Stimulated activated CD8-positive, alpha-beta memory T cell treated with anti-CD3 and anti-CD28 coated beads, Interleukin-4, amount 100 ng/mL, for 1 hour (primary cell): ENCODE measurements at places on chromosomes 4 and X.

- no peak for DNase-seq
Observed at GRCh38 chrX:137245183-137245582, 211.4 kb upstream of the GPR101 start.

- no peak for DNase-seq
Observed at GRCh38 chr4:7960790-7961655, 21.4 kb upstream of the AFAP1 start.

GRCh38 chrX:124240422-124240821 is 92.0 kb upstream of the TEX13D start:
- no peak for DNase-seq

- DNase-seq, result no peak
Observed at GRCh38 chr4:155658681-155659064, 8.0 kb upstream of the GUCY1A1 start.

DNA sequence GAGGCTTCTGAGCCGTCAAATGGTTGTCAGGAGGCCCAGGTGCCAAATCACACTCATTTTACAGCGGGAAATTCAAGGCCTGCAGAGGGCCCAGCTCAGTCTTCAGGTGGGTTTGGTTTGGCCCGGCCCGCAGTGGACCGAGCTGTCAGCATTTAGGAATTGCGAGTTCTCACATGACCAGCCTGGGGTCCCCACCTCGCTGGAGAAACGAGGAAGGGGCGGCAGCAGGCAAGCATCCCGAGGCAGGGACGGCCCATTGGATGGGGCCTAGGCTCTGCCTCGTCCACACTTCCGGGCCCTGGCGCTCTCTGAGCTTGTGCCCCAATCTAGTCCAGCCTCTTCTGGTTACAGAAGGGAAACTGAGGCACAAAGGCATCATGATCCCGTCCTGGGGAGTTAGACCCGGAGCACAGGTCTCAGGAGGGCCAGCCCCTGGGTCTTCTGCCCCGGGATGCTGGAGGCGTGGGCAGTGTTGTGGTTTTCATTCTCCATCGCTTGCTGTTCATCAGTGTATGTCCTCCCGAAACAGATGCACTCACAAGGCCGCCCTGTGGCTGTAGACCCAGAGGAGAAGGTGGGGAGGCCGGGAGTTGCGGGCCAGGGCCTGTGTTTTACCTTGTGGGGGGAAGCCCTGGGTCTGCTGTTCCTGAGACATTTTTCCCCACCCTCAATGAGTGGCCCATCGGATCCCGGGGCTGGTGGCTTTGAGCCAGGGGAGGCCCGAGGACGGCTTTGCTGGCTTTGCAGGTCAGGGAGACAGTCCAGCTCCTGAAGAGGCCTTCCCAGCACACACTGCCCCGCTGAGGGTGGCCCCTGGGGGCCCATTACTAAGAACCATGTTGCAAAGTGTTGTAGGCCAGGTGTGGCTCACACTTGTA is 8.9 kb downstream of the PSAPL1 start:
- DNase-seq, result no peak

GRCh38 chr4:19523964-19524363 is 727.7 kb upstream of the SLIT2 start:
- DNase-seq, result no peak

- DNase-seq, result no peak
Observed at GRCh38 chr4:168309781-168310180, 8.8 kb downstream of the DDX60 start.

DNA sequence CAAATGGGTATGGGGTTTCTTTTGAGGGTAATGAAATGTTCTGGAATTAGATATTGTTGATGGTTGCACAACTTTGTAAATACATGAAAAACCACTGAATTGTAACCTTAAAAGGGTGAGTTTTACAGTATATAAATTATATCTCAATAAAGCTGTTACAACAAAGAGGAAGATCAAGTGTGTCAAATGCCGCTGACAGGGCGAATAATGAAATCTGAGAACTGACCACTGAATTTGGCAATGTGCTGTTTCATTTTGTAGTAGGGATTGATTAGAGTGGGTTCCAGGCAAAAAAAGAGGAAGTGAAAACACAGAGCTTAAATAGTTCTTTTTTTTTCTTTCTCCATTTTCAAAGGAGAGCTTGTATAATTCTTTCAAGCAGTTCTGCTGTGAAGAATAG is 161.1 kb upstream of the NAP1L5 start:
- DNase-seq, result no peak

GRCh38 chrX:10112510-10112909 is 44.3 kb upstream of the CLCN4 start:
- DNase-seq, result no peak

DNA sequence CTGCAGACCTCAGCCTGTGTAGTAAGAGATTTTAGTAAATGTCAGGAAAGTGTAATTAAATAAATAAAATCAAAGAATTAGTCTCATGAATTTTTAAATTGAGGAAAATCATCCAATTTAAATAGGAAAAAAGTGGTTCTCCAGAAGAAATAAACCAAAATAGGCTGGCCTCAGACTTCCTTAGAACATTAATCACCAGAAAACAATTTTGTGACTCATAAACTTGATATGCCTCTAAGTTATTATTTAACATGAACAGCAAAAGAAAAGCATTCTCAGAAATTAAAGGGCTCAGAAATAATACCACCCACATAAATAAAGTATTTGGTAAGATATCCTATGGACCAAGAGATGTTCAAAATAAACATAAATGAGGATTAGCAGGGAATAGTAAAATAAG is 14.3 kb downstream of the FAM47B start:
- no peak for DNase-seq

DNA sequence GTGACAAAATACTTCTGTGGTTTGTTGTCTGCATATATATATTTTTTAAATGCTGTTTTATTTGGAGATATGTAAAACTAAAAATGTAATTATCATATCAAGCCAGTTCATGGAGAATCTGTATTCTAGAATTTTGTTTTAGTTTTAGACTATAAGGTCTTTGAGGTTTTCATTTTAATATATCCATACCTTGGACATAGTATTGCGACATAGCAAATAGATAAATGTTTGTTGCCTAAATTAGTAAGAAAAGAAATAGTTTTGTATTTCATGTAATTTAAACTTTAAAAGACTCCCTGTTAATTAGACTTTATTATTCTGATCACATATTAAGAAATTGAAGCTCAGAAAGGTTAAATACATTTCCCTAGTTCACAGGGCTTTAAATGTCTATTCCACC is 472.9 kb downstream of the GBA3 start:
- no peak for DNase-seq

- DNase-seq, result no peak
Observed at GRCh38 chrX:45164995-45165394, 35.7 kb downstream of the DIPK2B start.

DNA sequence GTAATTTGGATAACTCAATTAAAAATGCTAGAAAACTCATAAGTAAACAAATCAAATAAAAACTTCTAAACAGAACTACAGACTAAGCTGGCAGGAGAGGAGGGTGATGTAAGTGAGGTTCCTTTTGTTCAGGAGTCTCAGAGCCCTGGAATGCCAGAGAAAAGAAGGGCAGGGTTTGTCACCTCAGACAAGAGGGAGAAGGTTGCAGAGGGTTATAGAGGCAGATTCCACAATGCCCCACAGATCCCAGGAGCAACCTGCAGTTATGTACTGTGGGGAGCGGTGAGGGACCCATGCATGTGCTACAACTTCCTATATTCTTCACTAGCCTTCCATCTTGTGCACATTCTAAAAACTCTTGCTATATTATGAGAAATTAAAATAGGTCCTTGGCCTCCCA is 129.7 kb downstream of the CFAP299 start:
- no peak for DNase-seq

DNA sequence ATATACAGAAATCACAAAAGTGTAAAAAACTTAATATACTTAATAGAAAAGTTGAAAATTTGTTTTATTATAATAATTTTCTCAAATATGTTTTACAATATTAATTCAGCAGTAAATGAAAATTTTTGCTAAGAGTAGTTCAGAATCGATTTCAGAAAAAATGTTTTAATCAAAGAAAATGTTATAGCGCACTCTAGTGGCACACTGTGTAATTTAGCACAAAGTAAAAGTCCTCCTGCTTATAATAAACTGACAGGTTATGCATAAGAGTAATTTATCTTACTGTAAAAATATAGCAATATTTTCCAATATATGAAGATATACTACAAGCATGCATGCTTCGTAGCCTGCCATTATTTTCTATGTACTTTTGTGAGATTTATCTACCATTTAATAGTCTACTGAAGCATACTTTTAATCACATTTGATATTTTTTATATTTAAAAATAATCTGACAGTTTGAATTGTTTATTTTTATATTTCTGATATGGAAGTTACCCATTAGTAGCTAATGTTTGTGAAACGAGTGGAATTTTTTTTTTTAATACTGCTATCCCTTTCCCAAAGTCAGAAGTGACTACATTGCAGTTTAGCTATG is 217.9 kb upstream of the KLHL4 start:
- no peak for DNase-seq

DNA sequence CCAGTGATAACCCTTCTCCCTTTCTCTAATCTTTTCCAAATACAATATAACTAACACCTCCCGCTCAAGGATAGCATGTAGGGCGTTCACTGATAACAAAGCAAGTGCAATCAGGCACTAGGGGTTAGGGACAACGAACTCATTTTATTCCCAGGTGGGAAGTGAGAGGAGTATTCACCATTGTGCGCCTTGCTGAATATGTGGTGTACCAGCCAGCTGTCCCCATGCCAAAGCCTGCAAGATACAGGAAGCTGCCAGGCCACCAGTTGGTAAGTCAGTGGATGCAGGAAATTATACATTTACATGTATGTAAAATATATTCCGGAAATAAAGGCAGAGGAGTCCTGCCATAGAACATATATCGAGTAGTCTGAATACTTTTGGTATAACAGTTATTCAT is 6.3 kb upstream of the HPRT1 start:
- no peak for DNase-seq

DNA sequence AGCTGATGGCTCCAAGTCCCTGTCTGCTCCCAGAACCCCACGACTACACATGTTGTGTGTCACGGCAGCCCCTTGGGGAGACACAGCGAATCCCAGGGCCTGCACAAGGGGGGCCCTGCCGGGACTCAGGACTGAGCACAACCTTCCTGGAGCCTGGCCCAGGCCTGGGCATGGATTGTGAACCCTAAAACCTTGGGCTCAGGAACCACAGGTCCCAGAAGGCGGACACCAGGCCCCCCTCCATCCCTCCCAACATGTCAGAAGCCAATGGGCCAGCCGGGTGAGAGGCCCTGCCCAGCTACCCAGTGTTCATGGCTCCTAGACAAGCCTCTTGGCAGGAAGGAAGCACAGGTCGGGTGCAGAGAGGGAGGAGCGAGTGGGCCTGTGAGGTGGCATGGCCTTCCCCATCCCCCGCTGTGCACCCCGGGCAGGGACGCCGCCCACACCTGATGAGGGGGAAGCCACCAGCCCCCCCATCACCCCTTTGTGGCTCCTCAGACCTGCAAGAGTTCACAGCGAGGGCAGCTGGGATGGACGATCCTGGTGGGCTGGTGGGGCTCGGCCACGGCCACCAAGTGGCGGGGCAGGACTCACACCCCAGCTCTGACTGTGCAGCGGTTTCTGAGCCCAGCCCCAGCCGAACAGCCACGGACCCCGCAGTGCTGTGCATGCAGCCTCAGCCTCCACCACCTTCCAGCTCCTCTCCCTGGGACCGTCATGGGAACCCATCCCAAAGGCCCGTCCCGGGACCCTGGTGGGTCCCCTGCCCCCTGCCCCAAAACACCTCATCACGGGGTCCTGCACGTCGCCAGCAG is 3.7 kb downstream of the PDE6B start:
- no peak for DNase-seq

DNA sequence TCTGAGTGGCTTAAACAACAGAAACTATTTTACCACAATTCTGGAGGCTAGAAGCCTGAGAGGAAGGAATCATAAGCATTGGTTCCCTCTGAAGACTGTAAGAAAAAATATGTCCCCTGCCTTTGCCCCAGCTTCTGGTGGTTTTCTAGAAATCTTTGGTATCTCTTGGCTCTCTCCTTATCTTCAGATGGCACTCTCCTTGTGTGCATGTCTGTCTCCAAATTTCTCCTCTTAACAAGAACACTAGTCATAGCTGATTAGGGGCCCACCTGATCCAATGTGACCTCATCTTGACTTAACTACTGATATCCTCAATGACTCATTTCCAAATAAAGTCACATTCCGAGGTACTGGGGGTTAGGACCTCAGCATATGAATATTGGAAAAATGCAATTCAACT is 635.0 kb upstream of the NR3C2 start:
- no peak for DNase-seq

DNA sequence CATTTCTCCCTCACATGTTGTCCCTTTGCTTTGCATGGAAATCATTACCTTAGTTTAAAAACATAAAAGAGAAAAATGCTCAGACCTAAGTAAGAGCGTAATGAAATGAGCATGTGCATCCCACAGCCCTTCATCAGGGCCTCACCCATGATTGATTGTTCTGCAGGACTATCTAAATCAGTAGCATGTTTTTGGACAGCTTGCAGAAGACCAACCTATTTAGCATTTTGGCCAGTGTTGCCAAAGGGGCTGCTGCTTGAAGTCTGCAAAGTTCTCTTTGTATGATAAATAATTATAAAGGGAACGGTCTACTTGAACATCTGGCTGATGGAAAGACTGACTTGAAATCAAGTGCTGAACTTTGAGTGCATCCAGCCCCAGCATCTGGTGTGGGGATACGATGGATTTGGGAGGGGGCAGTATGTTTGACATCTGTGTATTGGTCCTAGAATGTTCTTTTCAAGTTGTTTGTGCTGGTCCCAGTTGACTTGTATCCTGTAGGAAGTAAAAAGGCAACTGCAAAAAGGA is 76.1 kb upstream of the LIMCH1 start:
- no peak for DNase-seq

- DNase-seq, result no peak
Observed at GRCh38 chr4:83873996-83874395, 338.1 kb downstream of the GPAT3 start.

GRCh38 chr4:56703378-56703777 is 22.3 kb upstream of the HOPX start:
- DNase-seq, result no peak

- DNase-seq, result no peak
Observed at GRCh38 chr4:163380703-163381102, 37.0 kb downstream of the NPY5R start.

DNA sequence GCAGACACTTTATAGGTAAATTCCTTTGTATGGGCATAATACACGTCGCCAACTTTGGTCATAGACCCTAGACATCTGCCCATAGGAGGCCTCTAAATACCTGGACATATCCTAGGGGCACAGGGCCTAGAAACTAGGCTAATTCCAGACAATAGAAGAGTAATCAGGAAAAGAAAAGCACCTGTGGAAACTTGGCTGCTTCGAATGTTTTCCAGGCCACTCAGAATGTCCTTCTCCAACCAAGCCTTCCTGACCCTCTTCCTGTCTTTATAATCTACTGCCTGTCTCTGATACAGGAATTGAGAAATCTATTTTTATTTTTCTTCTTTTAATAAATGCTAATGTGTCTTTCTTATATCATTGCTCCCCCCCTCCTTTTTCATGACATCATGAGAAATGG is 493.1 kb downstream of the IL15 start:
- DNase-seq, result no peak

GRCh38 chr4:138790706-138791340 is 224.8 kb upstream of the NOCT start:
- no peak for DNase-seq

DNA sequence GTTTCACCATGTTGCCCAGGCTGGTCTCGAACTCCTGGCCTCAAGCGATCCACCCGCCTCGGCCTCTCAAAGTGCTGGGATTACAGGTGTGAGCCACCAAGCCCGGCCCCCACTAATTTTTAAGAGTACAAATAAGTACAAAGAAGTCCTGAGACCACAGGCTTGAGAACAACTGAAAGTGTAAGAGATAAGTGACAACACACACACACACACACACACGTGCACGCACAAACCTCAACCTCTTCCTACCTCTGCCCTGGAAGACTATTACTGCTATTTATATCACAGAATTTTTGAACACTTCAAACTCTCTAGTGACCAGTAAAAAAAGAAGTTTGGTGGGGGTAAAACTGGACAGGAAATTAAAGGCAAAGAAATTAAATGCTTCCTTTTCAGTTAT is 7.5 kb downstream of the KLHL15 start:
- no peak for DNase-seq
